Amygdala (tissue), 56 donors: ENCODE measurements at places on chromosomes 2 and 18.

GRCh38 chr2:58350484-58350883, 109.4 kb upstream of the FANCL start:
- no peak for DNase-seq

DNA sequence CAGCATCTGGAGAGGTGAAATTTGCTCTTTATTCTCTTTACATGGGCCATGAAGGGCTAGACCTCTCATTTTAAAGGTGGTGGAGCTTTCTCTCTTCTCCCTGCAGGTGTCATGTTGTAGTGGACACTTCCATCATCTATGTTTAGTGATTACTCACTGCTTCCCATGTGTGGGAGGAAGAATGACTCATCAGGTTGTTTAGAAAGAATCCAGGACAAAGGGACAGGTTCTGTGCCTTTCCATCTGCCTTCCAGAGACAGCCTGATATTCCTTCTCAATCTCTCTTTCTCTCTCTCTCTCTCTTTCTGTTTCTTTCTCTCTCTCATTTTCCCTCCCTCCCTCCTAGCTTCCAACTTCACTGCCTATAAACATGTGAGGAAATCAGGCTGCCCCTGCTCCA, 38.7 kb downstream of the SCG2 start:
- no peak for DNase-seq

DNA sequence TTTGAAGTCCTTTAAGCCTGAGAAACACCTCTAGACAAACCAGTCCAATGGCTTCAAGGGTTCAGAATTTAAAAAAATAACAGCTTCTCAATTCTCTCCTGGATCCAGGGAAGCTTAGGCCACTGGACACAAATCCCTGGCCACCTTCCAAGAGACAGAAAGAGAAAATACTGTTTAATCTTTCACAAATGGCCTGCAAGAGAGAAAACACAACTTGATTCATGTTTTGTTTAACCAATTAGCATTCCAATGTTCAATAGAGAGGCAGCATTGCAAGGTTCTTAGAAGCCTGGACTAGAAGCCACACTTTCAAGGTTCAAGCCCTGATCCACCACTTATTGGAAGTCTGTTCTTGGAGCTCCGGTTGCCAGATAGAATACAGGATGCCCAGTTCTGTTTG, 109.0 kb upstream of the PARD3B start:
- no peak for DNase-seq

DNA sequence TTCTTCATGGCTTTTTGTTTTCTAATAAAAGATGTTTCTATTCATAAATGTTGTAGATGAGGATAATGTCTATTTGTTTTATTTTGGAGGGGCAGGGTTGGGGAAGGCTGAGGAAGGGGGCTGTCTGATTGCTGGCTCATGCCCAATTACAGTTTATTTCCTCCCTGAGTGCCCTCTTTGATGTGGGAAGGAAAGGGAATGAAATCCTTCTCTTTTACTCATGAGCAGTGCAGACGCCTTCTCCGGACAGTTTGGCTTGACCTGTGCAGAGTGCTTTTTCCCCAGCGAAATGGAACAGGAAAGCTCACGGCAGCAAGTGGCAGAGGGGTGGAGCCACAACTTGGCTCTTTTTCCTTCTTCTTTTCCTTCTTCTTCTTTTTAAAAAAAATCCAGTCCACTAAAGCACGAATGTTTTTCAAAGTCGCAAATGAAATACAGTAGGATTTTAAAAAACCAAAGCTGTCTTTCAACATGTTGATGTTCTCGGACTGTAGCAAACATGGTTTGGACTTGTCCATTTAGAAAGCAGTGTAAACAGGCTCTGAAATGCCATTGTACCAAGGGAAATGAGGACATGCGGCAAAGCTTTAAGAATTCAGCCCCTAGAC, 34.5 kb downstream of the RAB31 start:
- DNase-seq = peak; percentile 38

DNA sequence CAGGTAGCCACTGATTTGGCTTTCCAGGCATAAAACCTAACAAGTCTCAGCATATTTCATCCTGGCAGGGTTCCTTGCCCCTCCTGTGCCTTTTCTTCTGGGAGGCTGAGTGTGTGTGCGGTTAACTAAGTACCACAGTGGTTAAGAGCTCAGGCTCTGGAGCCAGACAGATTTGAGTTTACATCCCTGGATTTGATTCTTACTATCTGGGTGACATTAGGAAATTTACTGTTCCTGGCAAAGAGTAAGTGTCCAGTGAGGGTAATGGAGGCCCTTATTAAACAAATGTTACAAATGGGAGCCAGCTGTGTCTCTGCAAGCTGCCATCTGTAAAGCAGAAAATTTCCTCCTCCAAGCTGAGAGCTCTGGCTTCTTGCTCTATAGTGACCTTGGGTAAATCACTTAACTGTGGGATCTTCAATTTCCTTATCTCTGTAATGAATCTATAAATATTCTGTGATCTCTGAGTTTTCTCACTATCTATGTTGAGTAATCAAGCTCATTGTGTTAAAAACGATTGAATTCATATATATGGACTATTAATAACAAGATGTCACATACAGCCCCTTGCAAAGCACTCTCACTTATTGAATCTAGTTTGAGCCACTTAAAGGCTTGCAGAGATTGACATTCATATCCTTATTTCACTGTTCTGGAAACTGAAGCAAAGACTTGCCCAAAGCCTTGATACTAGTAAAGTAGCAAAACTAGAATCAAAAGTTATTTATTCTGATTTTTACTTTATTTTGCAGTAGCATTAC, 6.5 kb upstream of the COBLL1 start:
- DNase-seq = no peak

DNA sequence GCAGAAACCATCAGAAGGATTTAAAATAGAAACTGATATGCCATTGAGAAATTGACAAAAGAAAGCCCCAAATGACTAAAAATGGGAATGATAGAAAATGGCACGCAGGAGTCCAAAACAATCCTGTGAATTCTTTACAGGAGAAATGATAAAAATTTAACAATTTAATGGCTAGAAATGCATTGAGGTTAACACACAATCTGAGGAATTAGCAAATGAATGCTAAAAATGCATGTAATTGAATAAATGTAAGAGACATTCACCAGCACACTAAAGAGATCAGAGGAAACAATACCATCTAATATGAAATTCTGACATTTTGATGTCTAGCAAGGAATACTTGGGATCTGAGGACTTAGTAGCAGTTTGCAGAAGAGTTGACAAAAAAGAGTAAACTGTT, 37.0 kb downstream of the MARCHF4 start:
- no peak for DNase-seq

GRCh38 chr2:9737053-9737875, 106.0 kb upstream of the TAF1B start:
- DNase-seq = peak; percentile 86

DNA sequence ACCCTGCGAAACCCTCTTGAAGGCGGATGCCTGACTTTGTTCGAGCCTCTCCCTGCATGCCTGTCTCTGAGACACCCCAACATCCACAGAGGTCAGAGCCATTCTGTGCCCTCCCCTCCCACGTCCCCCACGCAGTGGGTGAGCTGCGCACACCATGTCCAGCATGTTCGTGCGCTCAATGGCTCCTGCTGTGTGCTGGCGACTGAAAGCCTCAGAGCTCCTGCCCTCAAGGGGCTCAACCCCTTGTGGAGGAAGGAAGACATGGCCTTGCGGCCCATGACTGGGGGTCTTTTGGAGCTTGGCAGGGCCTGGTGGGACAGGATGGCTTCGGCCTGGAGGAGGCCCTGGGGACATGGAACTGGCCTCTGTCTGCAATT, 45.7 kb downstream of the ANKMY1 start:
- no peak for DNase-seq

- no peak for DNase-seq
Observed at GRCh38 chr2:97707362-97708047, 5.9 kb upstream of the ZAP70 start.

- DNase-seq = no peak
Observed at GRCh38 chr2:26883956-26884355, 36.0 kb downstream of the DPYSL5 start.

GRCh38 chr2:26540306-26540705, 62.4 kb upstream of the OTOF start:
- DNase-seq = no peak

DNA sequence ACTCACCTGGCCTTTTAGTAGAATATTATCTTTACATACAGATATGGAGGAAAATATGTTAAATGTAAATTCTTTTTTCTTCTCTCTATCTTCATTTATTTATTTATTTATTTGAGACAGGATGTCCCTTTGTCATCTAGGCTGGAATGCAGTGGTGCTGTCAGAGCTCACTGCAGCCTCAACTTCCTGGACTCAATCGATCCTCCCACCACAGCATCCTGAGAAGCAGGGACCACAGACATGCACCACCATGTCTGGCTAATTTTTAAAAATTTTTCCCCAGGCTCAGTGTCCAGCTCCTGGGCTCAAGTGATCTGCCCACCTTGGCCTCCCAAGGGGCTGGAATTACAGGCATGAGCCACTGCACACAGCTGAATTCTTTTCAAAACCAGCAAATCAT, 20.3 kb downstream of the KYNU start:
- no peak for DNase-seq

GRCh38 chr2:179561702-179562101, 297.1 kb upstream of the SESTD1 start:
- no peak for DNase-seq

- no peak for DNase-seq
Observed at GRCh38 chr2:12856934-12857601, 140.3 kb downstream of the TRIB2 start.

DNA sequence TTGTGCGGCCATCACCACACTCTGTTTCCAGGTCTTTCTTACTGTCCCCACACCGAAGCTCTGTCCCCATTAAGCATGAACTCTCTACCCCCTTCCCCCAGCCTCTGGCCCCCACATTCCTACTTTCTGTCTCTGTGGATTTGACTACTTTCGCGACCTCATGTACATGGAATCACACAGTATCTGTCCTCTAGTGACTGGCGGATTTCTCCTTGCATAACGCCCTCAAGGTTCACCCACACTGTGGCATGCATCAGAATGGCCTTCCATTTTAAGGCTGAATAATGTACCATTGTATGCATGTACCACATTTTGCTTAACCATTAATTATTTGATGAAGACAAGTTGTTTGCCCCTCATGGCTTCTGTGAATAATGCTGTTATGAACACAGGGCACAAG, 467.6 kb upstream of the HS6ST1 start:
- DNase-seq = no peak

GRCh38 chr18:8130096-8130495, 479.1 kb upstream of the RAB12 start:
- no peak for DNase-seq

DNA sequence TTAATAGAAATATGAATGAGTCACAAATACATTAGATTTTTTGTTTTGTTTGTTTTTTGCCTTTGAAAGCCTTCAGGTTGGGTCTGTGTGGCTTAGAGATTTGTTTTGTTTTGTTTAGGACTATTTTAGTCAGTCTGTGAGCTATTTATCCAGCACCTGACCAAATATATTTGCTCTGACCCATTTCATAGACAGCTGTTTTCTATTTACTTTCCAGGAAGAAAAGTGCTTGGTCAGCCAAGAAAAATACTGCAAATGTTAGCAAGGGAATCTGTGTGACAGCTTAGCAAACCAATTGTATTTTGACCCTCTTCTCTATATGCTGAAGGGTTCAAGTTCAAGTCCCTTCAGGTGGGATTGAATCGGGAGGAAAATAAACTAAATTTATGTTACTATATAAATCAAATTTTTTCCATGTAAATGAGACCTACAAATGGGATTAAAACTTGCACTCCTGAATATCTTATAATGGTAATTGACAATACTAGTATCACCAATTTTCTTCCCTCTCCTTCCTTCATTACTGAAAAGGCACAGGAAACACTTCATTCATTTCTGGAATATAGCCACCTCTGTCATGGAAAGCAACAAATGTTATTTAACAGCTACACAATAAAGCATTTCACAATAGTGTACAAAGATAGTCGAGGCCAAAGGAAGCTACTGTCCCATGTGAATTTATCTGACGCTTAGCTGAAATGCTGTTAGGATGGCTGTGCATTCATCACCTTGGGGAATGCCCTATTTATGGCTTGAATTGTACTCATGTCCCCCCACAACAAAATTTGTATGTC, 23.1 kb upstream of the KLF7 start:
- DNase-seq = no peak

GRCh38 chr2:29079887-29080286, 5.6 kb upstream of the PCARE start:
- no peak for DNase-seq

- DNase-seq = no peak
Observed at GRCh38 chr2:46991985-46992384, 76.4 kb upstream of the MCFD2 start.

GRCh38 chr2:49931241-49931640, 776.9 kb upstream of the FSHR start:
- DNase-seq = no peak

DNA sequence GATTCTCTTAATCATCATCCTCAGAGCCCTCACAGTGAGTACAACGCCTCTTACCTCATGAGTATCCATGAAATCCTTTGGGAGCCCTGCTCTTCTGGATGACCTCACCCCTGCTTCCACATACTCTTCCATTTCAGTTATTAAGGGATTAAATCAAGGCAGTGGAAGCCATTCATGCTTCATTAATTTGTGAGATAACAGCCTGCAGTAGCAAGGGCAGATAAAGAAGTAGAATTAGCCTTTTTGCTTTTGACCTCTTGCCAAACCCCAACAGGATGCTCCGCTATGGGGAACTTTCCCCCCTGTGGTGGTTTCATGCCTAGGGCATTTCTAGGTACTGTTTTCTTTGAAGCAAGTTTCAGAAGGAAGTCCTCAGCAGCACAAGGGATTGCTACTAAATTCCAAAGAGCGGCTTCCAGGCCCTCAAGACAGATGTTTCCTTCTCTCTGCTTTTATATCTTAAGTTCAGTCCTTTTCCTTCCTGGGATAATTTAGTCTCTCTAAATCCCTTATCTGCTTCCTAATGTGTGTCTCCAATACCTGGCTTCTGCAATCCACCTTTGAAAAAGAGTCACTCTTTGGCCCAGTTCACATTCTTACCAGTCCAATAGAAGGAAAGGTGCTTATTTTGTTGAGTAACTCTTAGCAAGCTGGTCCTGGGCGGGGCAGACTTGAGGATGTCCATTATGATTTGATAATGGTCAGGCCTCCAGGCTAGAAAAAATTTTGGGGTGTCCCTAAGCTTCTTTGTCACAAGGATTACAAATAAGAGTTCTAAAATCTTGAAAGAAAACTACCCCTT, 76.9 kb downstream of the MYO1B start:
- no peak for DNase-seq

DNA sequence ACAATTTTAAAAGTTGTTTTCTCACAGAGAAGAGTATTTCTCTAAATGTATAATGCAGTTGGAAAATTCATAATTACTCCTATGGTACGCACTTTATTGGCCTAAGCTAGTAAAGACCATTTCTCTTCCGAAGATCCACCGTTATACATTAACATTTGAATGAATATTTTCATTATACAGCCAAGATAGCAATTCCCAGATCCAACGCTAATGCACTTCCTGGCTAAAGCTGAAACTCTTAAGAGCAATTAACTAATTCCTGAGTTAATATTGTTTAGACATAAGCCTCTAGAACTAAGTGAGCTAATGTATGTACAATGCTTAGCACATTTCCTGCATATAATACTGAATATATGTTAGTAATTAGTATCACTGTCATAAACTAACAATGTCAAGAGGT, 56.2 kb downstream of the PDK1 start:
- DNase-seq = no peak

GRCh38 chr18:74662622-74663021, 65.0 kb downstream of the ZNF407 start:
- DNase-seq = no peak
